CD4-positive, alpha-beta T cell treated with Interferon gamma for 1 hour (primary cell): ENCODE measurements at places on chromosomes 6 and 20.

GRCh38 chr20:63947638-63948456, 8.4 kb downstream of the UCKL1 start:
- peak; percentile 34 for DNase-seq

GRCh38 chr6:49847014-49847413, 19.3 kb downstream of the CRISP1 start:
- no peak for DNase-seq

DNA sequence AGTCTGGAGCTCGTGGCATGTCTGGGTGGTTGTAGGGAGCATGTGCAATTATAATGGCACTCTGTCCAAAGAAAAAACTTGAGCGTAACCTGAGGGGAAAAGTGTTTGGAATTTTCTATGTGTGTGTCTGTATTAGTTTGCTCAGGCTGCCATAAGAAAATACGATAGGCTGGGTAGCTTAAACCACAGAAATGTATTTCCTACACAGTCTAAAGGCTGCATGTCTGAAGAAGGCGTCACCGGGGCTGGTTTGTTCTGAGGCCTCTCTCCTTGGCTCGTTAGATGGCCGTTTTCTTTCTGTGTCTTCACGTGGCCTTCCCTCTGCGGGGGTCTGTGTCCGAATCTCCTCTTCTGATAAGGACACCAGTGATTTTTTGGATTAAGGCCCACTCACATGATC, 59.0 kb downstream of the IGF2R start:
- DNase-seq, result no peak

GRCh38 chr20:3987296-3987695, 28.1 kb downstream of the RNF24 start:
- DNase-seq, result no peak

DNA sequence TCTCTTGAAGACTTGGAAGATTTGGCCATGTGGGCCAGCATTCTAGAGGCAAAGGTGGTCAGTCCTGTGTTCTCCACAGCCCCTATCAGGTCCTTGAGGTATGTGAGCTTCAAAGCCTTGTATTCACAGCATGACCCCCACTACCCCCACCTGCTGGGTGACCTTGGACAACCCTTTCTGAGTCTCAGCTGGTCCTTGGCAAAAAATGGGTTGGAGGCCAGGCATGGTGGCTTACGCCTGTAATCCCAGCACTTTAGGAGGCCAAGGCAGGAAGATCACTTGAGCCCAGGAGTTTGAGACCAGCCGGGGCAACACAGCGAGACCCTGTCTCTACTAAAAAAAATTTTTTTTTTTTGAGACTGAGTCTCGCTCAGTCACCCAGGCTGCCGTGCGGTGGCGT, 42.6 kb downstream of the UBE2V1 start:
- no peak for DNase-seq

DNA sequence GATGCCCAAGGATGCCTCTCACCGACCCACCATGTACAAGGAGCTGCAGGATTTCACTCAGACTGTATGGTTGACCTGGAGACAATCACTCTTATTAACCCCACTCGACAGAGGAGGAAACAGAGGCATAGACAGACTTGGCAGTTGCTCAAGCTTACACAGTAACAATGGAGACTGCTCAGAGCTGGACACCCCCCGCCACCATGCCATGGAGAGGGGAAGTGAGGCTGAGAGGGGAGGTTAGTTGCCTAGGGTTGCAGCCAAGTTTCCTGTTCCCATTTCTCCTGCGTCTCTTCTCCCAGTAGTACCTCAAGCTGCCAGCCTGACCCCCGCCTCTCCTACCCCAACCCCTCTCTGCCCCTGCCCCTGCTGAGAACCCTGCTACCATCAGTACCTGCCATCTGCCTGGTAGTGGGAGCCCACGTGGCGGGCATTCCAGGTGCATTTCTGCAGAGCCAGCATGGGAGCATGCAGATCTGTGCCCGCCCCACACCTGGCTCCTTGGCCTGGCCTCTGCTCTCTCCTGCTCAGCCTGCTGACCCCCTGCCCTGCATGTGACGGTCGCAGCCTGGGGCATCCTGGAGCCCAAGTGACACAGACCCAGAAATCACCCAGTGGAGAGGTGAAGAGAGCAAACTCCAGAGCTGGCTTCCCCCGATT, 157.7 kb downstream of the PREX1 start:
- DNase-seq, result no peak

DNA sequence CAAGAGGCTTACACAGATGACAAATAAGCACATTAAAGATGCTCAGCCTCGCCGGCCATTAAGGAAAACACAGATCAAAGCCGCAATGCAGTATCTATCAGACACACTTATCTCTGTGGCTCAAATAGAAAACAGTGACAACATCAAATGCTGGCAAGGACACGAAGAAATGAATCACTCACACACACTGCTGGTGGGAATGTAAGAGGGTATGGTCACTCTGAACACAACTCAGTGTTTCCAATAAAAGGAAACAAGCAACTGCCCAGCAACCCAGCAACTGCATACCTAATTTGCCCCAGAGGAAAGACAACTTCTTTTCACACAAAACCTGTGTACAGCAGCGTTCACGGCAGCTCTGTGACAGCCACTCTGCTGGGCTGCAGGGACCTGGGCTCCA, 155.8 kb downstream of the WDR27 start:
- DNase-seq, result no peak

DNA sequence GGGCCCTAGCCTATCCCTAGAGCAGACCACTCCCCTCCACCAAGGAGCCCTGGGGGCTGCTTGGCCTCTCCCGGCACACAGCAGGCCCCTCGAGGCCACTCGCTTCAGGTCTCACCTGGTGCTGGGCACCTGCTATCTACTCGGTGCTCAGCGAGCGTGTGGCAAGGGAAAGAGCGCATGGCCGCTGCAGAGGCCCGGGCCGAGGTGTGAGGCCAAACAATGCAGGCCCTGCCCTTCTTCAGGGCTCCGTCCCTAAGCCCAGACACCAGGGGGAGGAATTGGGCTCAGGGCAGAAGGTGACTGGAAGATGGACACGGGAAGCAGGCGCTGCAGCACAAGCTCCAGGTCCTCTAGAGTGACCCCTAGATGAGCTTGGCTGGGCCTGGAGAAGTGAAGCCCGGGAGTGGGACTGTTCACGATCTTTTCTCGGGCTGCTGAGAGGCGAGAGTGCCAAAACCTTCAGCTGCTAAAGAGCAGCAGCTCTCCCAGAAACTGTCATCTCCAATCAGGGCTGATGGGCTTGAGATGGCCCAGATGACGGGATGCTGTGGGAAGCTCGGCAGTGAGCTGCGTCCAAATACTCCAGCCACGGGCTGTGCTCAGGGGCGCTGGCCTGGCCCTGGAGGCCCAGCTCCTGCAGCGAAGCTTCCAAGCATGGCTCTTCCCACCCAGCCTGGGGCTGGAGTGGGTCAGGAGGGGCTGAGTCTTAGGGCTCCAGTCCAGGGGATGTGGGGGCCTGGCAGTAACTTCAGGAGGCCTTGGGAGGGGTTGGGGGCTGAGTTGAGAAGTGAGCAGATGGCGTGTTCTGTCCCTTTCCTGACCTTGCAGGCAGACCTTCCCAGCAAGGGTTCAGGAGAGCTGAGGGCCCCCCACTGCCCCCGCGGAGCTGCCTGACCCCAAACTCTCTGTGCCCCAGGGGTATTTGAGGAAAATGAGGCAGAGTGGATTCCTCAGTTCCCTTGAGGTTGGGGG, 43.7 kb downstream of the APCDD1L start:
- DNase-seq, result no peak
